ENCODE measurements at places on chromosomes 1 and 21.

GRCh38 chr1:41917076-41917475, 1.6 kb downstream of the HIVEP3 start:
- no peak for DNase-seq
- H3K27ac ChIP-seq: no peak overlapping the region
- no peaks in the 10 kb centered on the region for H3K36me3 ChIP-seq
- peaks cover 35% of the 10 kb centered on the region for H3K4me1 ChIP-seq
- H3K27me3 ChIP-seq: peaks cover 75% of the 10 kb centered on the region

DNA sequence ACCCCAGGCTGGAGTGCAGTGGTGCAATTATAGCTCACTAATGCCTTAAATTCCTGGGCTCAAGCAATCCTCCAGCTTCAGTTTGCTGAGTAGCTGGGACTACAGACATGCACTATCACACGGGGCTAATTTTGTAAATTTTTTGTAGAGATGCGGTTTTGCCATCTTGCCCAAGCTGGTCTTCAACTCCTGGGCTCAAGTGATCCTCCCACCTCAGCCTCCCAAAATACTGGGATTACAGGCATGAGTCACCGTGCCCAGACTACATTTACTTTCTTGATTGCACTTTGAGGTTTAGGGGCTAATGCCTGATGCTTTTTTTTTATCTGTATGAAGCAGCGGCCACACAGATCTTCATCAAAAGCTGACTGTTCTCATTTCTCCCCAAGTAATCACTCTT, 124.6 kb downstream of the KIF26B start:
- no peak overlapping the region for H3K27ac ChIP-seq
- H3K36me3 ChIP-seq: peaks cover 12% of the 10 kb centered on the region
- no peak for DNase-seq

- peak; percentile 35 for DNase-seq
- no peaks in the 10 kb centered on the region for H3K36me3 ChIP-seq
- H3K27ac ChIP-seq: no peak overlapping the region
- H3K4me1 ChIP-seq: peaks cover 5% of the 10 kb centered on the region
- no peak overlapping the region for H3K4me3 ChIP-seq
- H3K27me3 ChIP-seq: peaks cover 22% of the 10 kb centered on the region
Measured at GRCh38 chr1:162151900-162152829, 82.7 kb downstream of the NOS1AP start.

DNA sequence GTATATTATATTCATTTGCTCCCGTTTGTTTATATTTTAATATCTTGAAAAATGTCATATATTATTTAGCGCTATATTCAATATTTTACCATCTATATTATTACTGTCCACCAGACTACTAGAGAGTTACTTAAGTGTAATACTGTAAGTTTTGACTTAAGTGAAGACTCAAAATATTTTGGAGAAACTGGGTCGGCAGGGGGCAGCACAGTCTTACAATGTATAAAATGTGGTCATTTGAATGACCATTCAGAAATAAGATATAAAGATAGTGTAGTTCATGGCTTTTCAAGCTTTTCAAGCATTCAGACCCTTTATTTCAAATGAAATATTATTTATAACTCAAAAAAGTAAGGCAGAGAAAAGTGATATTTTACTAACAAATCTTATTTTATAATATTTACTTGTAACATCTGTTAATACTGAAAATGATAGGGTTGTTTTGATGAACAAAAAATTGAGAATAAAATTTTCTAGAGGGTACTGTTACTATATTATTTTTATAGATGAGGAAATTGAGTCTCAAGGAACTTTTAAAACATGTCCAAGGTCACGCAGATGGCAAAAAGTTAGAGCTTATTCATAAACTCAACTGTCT, 89.0 kb upstream of the SERTAD4 start:
- peak; percentile 10 for DNase-seq
- no peaks in the 10 kb centered on the region for H3K4me1 ChIP-seq
- peaks cover 33% of the 10 kb centered on the region for H3K27me3 ChIP-seq
- H3K4me3 ChIP-seq: no peak overlapping the region

DNA sequence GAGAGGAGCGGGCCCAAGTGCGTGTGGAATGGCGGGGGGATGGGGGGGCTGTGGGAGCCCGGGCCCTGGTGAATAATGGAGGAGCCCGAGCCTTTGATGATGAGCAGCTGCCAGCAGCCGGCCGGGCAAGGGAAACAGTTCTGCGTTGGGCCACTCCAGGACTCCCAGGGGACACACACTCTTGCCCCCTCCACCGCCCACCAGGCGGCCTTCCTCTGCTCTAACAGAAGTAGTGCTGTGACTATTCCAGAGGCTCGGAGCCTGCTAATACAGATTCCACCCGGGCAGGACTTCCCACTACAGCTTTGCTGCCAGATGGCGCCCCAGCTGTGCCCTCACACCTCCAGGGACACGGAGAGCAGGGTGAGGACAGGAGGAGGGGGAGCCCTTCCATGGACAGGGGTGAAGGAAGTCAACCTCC, 48.2 kb upstream of the LRP8 start:
- DNase-seq: no peak
- no peaks in the 10 kb centered on the region for H3K36me3 ChIP-seq
- no peak overlapping the region for H3K27ac ChIP-seq
- no peak overlapping the region for H3K4me3 ChIP-seq
- no peaks in the 10 kb centered on the region for H3K4me1 ChIP-seq

GRCh38 chr1:14372526-14372925, 226.0 kb upstream of the KAZN start:
- H3K27ac ChIP-seq: no peak overlapping the region
- no peak for DNase-seq
- peaks cover 9% of the 10 kb centered on the region for H3K27me3 ChIP-seq
- H3K36me3 ChIP-seq: no peaks in the 10 kb centered on the region
- H3K4me1 ChIP-seq: no peaks in the 10 kb centered on the region

- H3K27me3 ChIP-seq: no peaks in the 10 kb centered on the region
- H3K4me1 ChIP-seq: no peaks in the 10 kb centered on the region
- no peak overlapping the region for H3K4me3 ChIP-seq
- H3K36me3 ChIP-seq: peaks cover 17% of the 10 kb centered on the region
Measured at GRCh38 chr21:36792505-36792967, 93.6 kb downstream of the SIM2 start.

DNA sequence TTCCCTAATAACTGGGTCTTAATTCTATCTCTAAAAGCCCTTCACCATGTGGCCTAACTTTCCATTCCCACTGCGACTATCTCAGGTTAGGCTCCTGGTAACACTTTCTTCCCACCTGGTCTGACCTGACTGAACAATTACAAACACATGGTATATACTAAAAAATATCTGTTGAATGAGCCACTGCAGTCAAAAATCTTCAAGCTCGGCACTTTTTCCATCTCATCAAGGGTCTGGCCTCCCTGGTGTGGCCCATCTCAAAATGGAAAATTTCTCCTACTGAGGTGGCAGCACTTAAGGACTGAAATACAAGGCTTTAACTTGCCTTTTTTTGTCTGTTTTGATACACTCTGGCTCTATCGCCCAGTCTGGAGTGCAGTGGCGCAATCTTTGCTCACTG, 48.3 kb downstream of the BCAR3 start:
- DNase-seq: no peak
- H3K4me1 ChIP-seq: no peaks in the 10 kb centered on the region
- H3K27ac ChIP-seq: no peak overlapping the region
- H3K27me3 ChIP-seq: no peaks in the 10 kb centered on the region

DNA sequence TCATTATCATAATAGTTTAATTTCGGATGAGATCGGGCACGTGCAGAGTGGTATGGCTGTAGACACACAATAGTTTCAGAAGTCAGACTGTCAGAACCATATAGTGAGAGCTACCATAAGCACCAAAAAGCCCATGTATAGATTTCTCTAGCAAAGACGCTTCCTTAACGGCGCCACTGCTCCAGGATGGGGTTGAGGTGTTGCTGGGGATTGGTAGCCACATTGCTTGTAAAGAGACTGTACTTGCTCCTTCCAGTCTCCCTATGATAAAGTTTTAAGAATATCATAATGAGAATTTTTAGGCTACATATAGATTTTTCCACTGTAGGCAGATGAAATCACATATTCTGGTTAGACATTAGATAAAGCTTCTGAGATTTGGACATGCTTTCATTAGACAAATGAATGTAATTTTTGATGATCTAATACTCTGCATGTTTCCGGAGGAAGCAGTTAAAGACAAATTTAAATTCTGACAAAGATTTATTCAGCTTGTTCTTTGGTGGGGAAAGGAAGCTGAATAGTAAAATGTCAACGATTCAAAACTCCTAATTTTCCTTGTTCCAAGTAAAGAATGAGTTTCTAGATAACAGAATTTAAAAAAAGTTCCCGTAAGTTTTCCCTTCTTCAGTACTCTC, 77.7 kb downstream of the MAP3K7CL start:
- no peaks in the 10 kb centered on the region for H3K27me3 ChIP-seq
- H3K36me3 ChIP-seq: no peaks in the 10 kb centered on the region
- peaks cover 17% of the 10 kb centered on the region for H3K4me1 ChIP-seq
- peak; percentile 7 for DNase-seq
- H3K27ac ChIP-seq: peak overlapping the region; percentile 11

GRCh38 chr1:18761948-18762840, 97.3 kb downstream of the TAS1R2 start:
- no peak overlapping the region for H3K4me3 ChIP-seq
- no peak overlapping the region for H3K27ac ChIP-seq
- peaks cover 23% of the 10 kb centered on the region for H3K27me3 ChIP-seq
- no peaks in the 10 kb centered on the region for H3K4me1 ChIP-seq
- DNase-seq: no peak
- H3K36me3 ChIP-seq: no peaks in the 10 kb centered on the region

DNA sequence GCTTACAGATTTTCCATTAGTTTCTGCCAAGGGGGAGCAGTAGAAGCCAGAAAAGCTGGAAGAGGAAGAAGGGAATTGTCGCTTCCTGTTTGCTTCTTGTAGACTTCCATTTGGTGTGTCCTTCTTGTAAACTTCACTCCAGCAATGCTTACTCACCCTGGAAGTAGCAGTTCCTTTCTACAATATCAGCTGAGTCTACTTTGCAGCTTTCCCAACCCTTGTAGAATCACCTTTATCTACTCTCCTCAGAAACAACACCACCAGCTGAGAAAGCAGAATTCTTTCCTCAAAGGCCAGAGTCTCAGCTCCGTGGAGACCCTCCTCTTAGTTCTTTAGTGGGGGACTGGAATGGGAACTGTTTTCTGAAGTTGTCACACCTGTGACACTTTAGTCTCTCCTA, 1136.7 kb upstream of the TMPRSS15 start:
- H3K27ac ChIP-seq: no peak overlapping the region
- no peaks in the 10 kb centered on the region for H3K36me3 ChIP-seq
- H3K4me1 ChIP-seq: no peaks in the 10 kb centered on the region
- H3K4me3 ChIP-seq: no peak overlapping the region

DNA sequence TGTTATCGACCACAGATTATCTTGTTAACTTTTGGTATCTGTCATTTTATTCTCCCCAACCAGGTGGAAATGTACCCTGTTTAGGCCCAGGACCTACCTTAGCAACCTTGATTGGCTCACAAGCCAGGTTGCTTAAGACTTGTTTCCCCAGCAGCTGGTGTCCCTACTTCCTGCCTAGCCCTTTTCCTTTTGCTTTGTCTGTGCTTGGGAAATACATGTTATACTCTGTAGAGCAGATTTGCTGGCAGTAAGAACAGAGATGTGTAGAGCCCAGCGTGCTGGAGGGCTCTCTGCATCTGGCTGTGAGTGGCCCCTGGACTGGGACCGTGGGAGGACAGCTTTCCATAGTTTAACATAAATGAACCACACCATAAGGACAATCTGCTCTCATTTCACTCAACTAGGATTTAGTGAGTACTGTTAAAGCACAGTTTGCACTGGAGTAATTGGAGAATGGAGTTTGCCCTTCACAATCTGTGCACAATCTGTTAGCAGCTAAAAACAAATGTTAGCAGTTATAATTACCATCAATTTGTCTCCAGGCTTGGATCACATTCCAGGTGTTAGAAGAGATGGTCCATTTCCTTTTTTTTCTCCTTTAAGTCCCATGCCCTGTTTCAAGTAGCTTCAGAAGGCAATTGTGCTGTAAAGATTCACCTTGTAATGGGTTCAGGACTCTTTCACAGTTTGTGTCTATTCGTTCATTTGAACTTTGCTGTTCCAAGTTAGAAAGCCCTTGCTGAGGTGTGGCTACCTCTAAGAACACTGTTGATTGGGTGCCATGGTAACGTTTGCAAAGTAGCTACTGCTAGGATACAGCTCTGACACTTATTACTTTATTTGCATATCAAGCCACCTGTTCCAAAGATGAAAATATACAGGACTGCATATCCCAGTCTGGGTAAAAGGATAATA, at the start of gene APOBEC4:
APOBEC4 (minus strand) TSS at position 770 of the 915 bp plus-strand sequence. CDS start 4,535 bp downstream, outside the sequence.
- H3K27me3 ChIP-seq: peaks cover 4% of the 10 kb centered on the region
- no peaks in the 10 kb centered on the region for H3K36me3 ChIP-seq
- H3K4me3 ChIP-seq: no peak within 1 kb of the TSS

GRCh38 chr1:234489007-234489697, 10.2 kb upstream of the TARBP1 start:
- H3K27ac ChIP-seq: peak overlapping the region; percentile 48
- peaks cover 30% of the 10 kb centered on the region for H3K4me1 ChIP-seq
- H3K27me3 ChIP-seq: no peaks in the 10 kb centered on the region
- H3K36me3 ChIP-seq: no peaks in the 10 kb centered on the region

GRCh38 chr1:159084867-159085266, 8.3 kb upstream of the AIM2 start:
- no peak for DNase-seq
- H3K27ac ChIP-seq: no peak overlapping the region
- H3K4me3 ChIP-seq: no peak overlapping the region
- no peaks in the 10 kb centered on the region for H3K27me3 ChIP-seq
- peaks cover 25% of the 10 kb centered on the region for H3K4me1 ChIP-seq

DNA sequence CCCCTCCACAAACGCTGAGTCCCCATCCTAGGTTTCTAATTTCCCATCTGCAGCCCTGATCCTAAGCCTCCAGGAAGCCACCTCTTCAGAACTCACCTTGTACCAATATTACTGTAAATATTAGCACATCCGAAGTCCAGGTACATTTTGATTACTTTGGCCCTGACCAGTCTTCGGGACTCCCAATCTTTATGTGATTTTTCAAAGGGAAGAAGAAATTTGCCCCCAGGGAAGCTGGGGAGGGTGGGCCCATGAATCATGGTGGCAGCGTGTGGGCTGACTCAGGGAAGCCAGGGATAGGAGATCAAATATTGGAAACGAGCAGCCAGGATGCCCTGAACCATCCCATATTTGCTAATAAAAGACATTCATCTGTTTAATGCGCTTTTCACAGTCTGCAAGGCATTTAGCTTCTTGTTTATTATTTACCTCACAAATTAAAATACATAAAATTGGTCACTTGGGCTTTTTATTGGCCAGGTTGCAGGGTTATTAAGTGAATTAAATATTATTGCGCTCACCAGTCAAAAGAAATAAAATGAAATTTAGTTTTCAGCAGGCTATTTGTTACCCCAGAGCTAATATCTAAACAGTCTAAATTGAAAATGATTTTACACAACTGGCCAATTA, 46.6 kb downstream of the KIAA0040 start:
- H3K4me1 ChIP-seq: peaks cover 6% of the 10 kb centered on the region
- no peak for DNase-seq
- peaks cover 34% of the 10 kb centered on the region for H3K27me3 ChIP-seq
- no peak overlapping the region for H3K4me3 ChIP-seq

GRCh38 chr1:202662081-202662480, 48.2 kb downstream of the SYT2 start:
- H3K4me3 ChIP-seq: no peak overlapping the region
- H3K36me3 ChIP-seq: no peaks in the 10 kb centered on the region
